Effector CD4-positive, alpha-beta T cell (primary cell): ENCODE measurements at places on chromosomes 4 and X.
A peak's percentile ranks its signal among the peaks of the same experiment; 100 is the strongest.

- DNase-seq = no peak
Observed at GRCh38 chrX:108186811-108187210, 95.2 kb downstream of the ATG4A start.

GRCh38 chrX:71623714-71624113 lies 5.4 kb upstream of the CXCR3 start:
- DNase-seq = no peak

- no peak for DNase-seq
Observed at GRCh38 chr4:28562913-28563312, 1702.3 kb downstream of the STIM2 start.

DNA sequence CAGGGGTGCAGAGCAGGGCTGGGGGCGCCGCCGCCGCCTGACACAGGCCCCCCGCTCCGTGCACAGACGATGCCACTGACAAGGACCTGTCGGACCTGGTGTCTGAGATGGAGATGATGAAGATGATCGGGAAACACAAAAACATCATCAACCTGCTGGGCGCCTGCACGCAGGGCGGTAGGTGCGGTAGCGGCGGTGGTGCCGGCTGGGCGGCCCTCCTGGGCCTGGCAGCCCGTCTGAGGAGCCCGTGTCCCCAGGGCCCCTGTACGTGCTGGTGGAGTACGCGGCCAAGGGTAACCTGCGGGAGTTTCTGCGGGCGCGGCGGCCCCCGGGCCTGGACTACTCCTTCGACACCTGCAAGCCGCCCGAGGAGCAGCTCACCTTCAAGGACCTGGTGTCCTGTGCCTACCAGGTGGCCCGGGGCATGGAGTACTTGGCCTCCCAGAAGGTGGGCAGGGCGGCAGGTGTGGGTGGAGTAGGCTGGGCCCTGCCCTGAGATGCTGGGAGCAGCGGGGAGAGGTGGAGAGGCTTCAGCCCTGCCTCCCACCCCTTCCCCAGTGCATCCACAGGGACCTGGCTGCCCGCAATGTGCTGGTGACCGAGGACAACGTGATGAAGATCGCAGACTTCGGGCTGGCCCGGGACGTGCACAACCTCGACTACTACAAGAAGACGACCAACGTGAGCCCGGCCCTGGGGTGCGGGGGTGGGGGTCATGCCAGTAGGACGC lies 12.6 kb downstream of the FGFR3 start:
- no peak for DNase-seq

DNA sequence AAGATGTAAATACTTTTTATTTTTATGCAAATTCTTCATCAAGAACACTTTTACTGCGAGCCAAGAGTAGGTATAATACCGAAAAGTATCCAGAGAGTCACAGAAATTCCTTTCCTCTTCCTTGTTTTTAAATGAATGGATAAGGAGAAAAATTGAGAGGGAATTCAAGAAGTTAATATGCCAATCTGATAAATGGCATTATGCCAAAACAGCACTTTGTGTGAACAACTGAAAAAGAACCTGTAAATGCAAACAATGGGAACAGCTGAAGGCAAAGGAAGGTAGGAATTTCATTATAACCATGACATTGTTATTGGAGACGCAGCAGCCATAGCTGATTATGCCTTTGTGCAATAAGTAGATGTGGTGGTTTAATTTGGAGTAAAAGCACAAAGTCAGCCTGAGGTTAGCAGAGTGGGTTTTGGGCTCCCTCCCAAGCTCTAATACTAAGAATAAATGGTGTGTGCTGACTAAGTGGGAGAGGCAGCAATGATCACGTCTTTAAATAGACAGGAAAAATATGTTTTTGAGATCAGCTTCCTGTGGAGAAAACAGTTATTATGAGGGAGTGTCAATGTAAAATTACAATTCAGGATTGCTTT lies 209.8 kb upstream of the NDST4 start:
- no peak for DNase-seq

DNA sequence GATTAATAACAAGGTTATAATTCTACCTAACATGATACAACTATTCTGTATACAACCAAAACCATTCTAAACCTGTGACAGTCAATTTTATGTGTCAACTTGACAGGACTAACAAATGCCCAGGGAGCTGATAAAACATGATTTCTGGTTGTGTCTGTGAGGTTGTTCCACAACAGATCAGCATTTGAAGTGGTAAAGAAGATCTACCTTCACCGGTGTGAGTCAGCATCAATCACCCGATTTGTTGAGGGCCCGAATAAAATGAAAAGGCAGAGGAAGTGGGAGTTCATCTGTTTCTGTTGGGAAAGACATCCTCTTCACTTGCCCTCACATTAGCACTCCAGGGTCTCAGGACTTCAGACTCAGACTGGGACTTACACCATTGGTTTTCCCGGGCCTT lies 187.9 kb downstream of the MAB21L2 start:
- DNase-seq = no peak

- DNase-seq = no peak
Observed at GRCh38 chrX:19017271-19017670, 33.4 kb upstream of the PHKA2 start.

DNA sequence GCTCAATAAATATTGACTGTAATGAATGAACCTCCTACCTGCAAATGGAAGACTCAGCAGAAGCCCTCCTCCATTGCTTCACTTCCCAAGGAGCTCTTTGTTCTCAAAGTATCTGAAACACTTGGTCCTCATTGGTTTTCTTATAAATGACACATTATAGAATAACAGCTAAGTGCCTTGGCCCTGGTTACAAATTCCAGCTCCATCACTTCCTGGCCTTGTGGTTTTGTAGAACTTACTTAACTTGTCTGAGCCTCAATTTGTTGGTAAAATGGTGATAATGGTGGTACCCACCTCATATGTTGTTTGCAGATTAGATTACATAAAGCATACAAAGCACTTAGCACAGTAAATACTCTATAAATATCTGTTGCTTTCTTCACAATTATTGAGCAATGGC lies 25.2 kb upstream of the SMIM20 start:
- DNase-seq = no peak

- DNase-seq = no peak
Observed at GRCh38 chr4:85522277-85522676, 47.3 kb downstream of the ARHGAP24 start.

DNA sequence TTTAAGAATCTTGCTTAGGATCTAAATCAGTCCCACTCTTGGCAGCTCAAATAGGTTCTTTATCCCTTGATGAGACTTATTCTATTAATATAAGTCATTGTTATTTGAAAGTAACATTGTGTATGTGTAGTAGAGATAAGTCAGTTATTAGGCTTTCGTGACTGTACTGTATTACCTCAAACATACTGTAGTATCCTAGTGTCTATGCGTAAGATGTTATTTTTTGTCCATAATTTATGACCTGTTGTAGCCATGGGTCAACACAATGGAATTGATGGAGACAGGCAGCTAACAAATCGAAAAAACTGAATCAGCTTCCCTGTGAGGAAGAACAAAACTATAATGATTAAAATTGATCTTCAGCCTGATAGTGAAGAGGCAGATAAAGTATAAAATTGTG lies 41.8 kb downstream of the CLCN3 start:
- no peak for DNase-seq

DNA sequence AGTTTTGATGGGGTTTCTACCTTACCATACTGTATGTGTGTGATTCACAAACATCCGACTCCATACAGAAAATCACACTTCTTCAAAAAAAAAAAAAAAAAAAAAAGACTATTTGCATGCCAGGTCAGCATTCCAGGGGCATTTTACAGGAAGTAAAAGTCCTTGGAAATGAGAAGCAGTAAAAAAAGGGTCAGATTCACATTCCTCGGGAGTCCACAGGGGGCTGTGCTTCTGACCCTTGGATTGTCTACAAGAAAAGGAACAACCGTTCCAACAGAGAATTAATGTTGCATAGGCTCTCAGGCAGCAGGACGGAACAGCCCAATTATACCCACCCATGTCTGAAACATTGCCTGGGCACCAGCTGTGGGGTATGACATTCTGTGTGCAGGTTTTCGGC lies 290.3 kb downstream of the LDB2 start:
- DNase-seq = no peak

DNA sequence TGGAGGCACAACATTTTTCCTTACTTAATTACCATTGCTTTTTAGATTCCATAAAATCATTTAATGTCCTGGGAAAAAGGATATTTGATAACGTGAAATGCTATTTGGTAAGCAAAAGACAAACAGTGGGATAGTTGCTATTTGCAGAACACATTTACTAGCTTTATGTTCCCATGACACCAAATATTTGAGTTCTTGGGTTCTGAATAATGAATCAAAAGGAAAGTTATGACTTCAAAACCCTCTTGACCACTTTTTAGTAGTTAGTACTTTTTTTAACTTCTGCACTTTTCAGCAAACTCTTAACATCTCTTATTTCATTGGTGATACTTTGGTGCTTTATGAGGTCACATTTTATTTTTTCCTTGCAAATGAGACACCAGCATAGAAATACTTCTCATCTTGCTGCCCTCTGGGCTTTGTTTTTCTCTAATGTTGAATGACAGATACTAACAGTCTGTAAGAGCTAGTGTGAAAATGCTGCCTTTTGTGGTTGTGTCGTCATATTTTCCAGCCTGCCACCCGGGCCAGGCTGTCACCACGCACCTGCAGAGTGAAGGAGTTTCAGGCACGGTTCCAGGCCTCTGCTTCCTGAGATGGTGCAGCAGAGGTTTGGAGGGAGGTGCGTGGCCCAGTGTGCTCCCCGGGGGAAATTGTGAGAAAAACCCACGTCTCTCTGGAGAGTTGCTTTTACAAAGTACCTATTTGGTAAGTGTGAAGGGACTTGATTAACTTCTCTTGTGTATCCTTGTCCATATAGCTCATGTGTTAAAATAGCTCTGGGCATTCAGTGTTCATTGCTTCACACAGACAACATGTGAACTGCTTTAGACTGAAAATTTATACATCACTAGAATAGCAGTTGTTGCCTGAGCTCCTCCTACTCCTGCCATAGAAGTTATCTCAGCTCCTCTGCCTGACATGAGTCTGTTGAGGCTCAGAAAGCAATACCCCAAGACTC lies 34.7 kb downstream of the MSL3 start:
- DNase-seq = peak; percentile 18

DNA sequence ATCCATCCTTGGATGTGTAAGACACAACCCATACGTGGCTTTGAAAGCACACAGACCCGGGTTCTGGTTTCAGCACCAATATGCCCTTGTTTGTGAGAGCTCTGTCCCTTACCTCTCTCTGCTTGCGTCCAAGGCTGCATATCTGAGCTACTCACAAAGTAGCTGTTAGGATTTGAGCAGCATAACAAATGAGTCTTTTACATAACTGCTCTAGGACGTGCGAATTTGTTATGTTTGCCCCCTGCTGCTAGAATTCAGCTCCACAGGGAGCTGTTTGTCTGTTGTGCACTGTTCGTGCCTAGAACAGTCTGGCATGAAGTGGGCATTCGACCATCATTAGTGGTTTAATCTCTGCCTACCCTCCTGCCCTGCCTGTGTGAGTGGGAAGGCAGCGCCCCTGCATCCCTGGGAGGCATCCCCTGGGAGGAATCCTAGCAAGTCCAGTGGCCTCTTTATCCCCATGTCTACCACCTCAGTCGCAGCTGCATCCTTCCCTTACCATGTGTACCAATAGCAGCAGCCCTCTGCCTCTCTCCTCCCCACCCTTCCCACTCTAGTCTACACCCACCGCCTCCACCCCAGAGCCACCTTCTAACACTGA lies 42.1 kb downstream of the SLC2A9 start:
- DNase-seq = no peak

GRCh38 chrX:132270699-132271098 lies 51.5 kb upstream of the RAP2C start:
- DNase-seq = no peak

DNA sequence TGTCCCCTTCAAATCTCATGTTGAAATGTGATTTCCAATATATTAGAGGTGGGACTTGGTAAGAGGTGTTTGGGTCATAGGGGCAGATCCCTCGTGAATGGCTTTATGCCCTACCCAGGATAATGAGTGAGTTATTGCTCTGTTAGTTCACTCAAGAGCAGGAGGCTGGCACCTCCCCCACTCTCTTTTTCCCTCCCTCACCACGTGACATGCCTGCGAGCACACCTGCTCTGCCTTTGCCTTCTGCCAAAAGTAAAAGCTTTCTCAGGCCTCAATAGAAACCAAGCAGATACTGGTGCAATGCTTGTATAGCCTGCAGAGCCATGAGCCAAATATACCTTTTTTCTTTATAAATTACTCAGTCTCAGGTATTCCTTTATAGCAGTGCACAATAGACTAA lies 286.3 kb upstream of the UGT8 start:
- no peak for DNase-seq

- no peak for DNase-seq
Observed at GRCh38 chr4:42871671-42872290, 20.7 kb upstream of the GRXCR1 start.

GRCh38 chrX:155880586-155881157 lies 473 bp upstream of the VAMP7 start:
- no peak for DNase-seq

DNA sequence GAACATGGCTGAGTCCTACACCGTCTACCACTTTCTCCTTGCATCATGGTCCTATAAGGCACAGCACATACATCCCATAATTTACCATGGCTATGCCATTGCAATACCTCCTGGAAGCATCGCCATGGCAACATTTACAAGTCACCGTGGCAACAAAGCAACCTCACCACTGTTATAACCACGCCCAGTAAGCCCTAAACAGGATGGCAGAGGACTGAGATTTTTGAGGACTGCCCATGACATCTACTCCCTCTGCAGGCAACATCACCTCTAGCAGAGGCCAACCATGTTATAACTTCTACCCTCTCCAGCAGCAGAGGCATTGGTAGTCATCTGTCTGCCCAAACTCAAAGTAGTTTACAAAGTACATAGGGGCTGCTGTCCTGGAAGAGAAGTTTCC lies 29.7 kb downstream of the BCOR start:
- no peak for DNase-seq

DNA sequence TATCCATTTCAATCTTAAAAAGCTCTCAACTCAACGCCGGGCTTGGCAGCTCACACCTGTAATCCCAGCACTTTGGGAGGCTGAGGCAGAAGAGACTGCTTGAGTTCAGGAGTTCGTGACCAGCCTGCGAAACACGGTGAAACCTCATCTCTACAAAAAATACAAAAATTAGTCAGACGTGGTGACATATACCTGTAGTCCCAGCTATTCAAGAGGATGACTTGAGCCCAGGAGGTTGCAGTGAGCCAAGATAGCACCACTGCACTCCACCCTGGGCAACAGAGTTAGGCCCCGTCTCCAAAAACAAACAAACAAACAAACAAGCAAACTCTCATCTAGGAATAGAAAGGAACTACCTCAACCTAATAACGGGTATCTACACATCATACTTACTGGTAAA lies 50.8 kb downstream of the PTPN13 start:
- no peak for DNase-seq

GRCh38 chr4:129747756-129748155 lies 651.8 kb downstream of the C4orf33 start:
- no peak for DNase-seq

- no peak for DNase-seq
Observed at GRCh38 chrX:110414679-110415439, 56.2 kb downstream of the RTL9 start.

DNA sequence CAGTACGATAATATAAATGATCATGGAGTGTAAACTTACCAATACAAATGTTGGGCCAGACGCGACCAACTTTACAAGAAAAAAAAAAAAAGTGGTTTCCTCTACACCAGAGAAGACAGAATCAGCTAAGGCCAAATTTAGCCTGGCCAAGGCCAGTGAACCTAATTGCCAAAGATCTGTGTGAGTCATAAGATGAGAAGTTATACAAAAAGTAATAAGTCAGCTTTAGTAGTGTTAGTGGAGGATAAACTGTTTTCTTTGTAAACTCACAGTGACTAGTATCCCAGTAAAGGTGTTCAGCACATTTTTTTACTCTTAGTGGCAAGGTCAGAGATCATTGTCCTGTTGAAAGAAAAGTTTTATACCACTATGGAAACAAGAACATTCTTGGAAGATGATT lies 531.4 kb upstream of the TECRL start:
- no peak for DNase-seq

GRCh38 chrX:39516427-39516841 lies 581.3 kb downstream of the BCOR start:
- no peak for DNase-seq
